Pons (tissue), 1 donor: ENCODE measurements at places on chromosomes 11 and 22.

GRCh38 chr22:44764974-44765373, 12.6 kb downstream of the ARHGAP8 start:
- DNase-seq = no peak

GRCh38 chr22:19598054-19598855, 74.0 kb upstream of the CLDN5 start:
- no peak for DNase-seq

GRCh38 chr11:75203138-75203537, 37.4 kb upstream of the TPBGL start:
- DNase-seq = no peak

DNA sequence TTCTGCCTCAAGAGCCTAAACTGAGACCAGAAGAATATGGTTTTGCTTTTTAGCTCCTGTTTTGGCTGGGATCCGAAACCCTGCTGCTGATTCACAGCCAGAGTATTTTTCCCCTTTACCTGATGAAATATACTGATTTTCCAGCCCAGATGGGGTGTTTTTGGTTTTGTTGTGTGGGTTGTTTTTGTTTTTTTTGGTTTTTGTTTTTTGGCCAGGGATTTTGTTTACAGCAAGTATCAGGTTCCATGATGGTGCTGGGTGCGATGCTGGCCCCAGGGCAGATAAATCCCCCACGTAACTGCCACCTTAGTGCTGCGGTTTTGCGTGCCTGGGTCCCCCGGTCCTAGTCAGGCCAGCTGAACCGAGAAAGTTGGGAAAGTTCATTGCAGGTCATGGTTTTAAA, 103.7 kb downstream of the ZBTB16 start:
- DNase-seq = no peak

- no peak for DNase-seq
These were observed 134.8 kb downstream of the C11orf58 start for GRCh38 chr11:16873289-16873688.

DNA sequence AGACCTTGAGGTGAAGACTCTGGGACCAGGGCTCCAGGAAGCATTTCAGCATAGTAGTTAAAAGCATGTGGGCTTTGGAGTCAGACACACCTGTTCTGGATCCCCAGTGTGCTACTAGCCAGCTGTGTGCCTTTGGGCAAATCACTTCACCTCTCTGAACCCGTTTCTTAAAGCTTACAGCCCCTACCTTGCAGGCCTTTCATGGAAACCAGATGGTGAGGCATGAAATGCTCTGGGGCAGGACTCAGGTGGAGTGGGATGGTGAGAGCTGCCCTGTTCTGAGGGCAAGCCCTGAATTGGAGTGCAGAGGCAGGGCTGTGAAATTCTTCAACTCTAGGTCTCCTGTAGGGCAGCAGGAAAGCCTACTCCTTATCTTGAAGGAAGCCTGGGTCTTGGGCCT, 10.5 kb downstream of the UCP2 start:
- DNase-seq = no peak

- DNase-seq = no peak
These were observed 682.1 kb downstream of the KCNA4 start for GRCh38 chr11:29334776-29335130.
